Cortex of kidney (tissue), 1 donor: ENCODE measurements at places on chromosomes 5 and 9.

- DNase-seq = no peak
These were observed 67.8 kb downstream of the FAT2 start for GRCh38 chr5:151523335-151523734.

DNA sequence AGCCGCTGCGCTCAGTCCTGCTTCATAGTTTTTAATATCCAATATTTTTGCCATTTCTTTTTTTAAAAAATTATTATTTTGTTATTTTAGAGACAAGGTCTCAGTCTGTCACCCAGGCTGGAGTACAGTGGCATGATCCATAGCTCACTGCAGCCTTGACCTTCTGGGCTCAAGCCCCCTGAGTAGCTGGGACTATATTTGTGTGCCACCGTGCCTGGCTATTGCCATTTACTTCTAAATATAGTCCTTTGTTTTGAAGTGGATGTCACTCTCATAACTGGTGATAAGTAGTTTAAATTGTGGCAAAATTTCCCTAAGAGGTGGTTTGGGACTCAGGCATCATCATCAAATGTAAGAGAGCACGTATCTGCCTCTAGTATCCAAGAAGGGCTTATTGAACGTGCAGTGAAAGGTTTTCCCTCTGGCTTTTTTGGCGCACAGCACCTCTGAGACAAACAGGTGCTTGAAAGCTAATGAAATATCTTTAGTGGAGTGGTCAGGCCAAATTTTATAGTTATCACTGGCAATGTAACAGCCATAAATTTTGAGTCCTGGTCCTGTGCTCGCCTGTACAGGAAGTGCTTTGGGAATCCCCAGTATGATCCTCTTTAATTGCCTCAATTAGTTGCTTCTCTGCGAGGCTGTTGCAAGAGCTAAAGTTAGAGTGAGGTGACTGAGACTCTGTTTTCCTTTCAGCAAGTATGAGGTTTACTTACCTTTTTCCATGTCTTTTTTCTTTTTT, 14.8 kb downstream of the STXBP1 start:
- no peak for DNase-seq

DNA sequence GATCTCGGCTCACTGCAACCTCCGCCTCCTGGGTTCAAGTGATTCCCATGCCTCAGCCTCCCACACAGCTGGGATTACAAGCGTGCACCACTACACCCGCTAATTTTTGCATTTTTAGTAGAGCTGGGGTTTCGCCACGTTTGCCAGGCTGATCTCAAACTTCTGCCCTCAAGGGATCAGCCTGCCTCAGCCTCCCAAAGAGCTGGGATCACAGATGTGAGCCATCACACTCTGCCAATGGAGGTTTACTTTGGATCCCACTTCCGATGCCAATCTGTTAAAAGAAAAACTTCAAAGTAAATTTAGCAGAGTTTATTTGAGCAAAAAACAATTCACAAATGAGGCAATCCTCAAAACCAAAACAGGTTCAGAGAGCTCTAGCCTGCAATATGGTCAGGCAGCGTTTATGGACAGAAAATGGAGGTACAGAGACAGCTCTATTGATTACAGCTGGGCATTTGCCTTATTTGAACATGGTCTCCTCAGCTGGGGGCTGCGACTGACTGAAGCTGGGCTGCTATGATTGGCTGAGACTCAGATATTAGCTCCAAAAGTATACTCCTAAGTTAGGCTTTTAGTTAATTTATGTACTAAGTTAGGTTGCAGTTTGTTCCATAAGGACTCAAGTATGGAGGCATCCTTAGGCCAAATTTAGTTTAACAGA, 18.6 kb upstream of the UBTD2 start:
- no peak for DNase-seq

DNA sequence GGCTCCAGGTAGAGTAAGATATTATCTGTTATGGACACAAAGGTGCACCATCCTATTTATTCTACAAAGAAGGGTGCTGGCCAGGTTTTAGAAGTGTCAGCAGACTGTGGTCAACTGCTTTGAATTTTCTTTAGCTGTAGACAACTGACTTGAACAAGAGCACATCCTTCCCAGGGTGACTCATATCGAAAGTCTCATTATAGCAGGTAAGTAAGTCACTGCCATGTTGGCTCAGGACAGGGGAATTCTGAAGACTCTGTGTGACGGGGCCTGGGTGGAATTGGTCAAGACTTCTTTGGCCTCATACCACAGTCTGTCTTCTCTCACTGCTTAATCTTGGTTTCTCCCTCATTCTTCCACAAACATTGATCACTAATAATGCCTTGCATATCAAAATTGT, 214.5 kb upstream of the CDH9 start:
- no peak for DNase-seq

- DNase-seq = no peak
These were observed 292.4 kb downstream of the CD180 start for GRCh38 chr5:66904189-66904588.

DNA sequence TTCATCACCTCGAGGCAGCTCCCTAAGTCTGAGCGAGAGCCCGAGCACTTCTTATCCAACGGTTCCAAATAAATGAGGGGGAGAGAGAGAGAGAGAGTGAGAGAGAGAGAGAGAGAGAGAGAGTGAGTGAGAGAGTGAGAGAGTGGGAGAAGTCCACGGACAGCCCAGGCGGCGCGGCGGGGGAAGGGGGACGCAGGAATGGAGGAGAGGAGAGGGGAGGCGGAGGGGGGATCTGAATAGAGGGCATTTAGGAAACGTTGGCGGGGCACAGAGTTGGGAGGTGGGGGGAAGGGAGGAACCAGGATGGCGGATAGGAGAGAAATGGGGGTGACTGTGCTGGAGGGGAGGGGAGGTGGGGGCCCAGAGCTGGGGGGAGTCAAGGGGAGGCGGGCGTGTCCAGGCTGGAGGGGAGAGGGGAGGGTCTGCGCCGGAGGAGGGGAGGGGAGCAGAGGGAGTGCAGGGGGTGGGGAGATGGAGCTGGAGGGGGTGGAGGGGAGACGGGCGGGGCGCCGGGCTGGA, 398 bp upstream of the BASP1 start:
- no peak for DNase-seq

DNA sequence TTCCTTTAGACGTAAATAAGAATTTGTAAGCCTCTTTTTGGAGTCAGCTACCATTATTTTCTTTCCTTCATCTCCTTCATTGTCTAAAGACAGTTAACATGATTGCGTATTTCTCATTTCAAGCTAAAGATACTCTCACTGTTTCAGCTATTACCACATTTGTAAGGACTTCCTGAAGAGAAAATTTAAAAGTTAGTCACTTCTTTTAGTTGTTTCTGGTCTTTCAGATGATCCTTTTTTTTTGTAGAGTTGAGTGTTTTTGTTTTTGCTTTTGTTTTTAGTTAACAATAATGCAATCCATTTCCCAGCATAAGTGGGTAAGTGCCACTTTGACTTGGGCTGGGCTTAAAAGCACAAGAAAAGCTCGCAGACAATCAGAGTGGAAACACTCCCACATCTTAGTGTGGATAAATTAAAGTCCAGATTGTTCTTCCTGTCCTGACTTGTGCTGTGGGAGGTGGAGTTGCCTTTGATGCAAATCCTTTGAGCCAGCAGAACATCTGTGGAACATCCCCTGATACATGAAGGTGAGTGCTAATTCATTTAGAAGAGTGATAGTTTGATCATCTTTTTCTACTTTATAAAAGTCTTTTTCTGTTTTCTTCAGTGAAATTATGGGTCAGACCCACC, 2.0 kb downstream of the IL31RA start:
- DNase-seq = no peak

DNA sequence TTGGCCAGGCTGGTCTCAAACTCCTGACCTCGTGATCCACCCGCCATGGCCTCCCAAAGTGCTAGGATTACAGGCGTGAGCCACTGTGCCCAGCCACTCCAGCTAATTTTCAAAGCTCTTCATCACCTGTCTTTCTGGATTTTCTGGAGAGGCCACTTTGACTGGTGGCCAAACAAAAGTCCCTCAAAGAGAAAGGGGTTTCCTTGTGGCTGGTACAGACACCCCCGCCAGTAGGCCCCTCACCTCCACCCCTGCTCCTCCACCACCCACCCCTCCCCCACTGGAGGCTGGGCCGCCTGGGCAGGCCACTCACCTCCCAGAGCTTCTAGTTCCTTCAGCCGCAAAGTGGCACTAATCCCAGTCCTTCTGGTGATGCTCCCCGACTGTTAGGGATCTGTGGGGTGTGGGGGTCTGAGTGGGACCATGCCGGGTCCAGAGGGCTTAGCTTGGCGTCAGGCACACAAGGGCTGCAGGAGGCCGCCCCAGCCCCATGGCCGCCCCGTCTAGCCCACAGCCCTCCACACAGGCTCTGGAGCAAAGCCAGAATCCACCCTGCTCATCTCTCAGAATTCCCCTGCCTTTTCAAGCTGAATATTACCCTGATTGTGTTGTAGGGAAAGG, 182.0 kb upstream of the IER5L start:
- DNase-seq = no peak

DNA sequence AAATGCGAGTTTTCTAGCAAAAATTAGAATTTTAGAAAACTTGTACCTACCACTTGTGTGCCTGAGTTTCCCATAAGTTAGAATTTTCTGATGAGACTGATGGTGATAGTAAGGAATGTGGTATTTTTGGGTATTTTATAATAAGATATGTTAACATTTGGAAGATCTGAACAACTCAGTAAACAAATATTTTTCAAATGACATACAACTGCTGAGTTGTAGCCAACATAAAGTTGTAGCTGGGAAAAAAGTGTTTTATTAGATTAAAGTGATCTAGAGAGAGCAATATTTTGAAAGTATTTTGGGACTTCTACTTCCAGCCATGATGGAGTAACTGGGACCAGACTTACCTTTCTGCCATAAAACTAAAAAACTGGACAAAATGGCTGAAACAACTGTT, 37.9 kb downstream of the GEMIN5 start:
- DNase-seq = no peak
